T follicular helper cell (primary cell): ENCODE measurements at places on chromosomes 2 and 18.

- no peak for DNase-seq
Measured at GRCh38 chr2:8107621-8108378, 574.1 kb upstream of the ID2 start.

GRCh38 chr2:28356095-28356911 is 36.4 kb upstream of the FOSL2 start:
- DNase-seq, result no peak

- DNase-seq, result no peak
Measured at GRCh38 chr2:120736202-120736623, 545 bp downstream of the GLI2 start.

- no peak for DNase-seq
Measured at GRCh38 chr2:203401-203800, 60.4 kb downstream of the SH3YL1 start.

GRCh38 chr2:12120281-12121150 is 374.1 kb downstream of the LPIN1 start:
- no peak for DNase-seq
